ENCODE measurements at places on chromosomes 1 and 21. TPM values are rescaled to one million over a fixed set of nuclear protein-coding genes. Genes with fewer than 3 reads are reported as not detected.

Gene ELF3
- 0.16 TPM for total RNA-seq

Gene NLRP3
- total RNA-seq, result 0.33 TPM

Gene FAM43B
- not detected for total RNA-seq

GRCh38 chr1:205766038-205766437, 9.2 kb downstream of the RAB29 start:
- H3K27ac ChIP-seq, result no peak overlapping the region
- no peak overlapping the region for H3K4me3 ChIP-seq
- H3K36me3 ChIP-seq, result peaks cover 37% of the 10 kb centered on the region
- no peaks in the 10 kb centered on the region for H3K27me3 ChIP-seq
- DNase-seq, result no peak

- no peak for DNase-seq
- no peaks in the 10 kb centered on the region for H3K4me1 ChIP-seq
- peaks cover 6% of the 10 kb centered on the region for H3K27me3 ChIP-seq
- H3K4me3 ChIP-seq, result no peak overlapping the region
Measured at GRCh38 chr1:23238565-23238964, 21.3 kb upstream of the HTR1D start.

DNA sequence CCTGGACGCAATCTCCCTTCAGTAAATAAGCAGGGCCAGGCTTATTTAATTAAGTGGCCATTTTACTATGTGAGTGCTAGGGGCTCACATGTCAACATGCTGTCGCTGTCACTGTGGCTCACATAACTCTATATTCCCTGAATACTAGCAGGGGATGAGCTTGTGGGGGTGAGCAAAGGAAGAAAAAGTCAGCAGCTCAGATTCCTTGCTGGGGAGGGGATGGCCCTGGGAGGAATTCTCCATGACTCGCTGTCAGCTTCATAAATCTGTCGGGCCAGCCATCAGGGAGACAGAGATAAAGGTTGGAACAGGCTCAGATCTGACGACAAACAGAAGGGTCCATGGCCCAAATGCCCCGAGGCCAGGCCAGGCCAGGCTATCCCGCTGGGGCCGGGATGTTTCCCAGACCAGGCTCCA, 26.0 kb upstream of the PLEKHG5 start:
- no peaks in the 10 kb centered on the region for H3K36me3 ChIP-seq
- no peak overlapping the region for H3K27ac ChIP-seq
- DNase-seq, result no peak

DNA sequence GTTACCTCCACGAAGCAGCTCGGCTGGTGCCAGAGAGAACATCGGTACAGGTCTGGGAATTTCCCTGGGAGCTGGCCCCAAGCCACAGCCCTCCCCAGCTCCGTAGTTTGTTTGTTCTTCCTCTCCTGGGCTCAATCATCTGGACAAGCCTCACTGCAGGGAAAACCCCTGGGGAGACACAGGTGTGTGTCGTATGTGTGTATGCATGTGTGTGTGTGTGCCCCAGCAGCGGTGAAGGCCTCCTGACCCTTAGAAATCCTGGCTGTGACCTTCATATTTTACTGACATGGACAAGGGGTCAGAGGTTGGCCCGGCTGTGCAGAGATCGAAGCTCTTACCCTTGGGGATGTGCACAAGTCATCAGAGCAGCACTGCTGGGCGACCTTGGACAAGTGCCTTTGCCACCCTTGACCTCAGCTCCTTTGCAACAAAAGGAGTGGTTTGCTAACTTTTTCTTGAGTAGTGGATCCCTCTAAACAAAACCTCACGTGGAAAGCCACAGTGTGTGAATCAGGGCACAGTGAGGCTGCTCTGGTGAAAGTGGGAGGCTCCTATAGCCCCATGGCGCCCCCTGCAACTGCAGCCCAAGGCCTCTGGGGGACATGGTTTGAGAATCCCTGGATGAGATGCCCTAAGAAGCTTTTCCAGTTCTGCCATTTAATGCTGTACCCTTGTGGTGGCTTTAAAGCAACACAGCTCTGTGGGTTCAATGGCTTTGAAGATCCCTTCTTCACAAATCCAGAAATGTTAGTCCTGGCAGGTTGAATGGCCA, 12.3 kb upstream of the IL22RA1 start:
- no peak overlapping the region for H3K27ac ChIP-seq
- H3K36me3 ChIP-seq, result no peaks in the 10 kb centered on the region
- no peak overlapping the region for H3K4me3 ChIP-seq
- H3K27me3 ChIP-seq, result peaks cover 19% of the 10 kb centered on the region
- H3K4me1 ChIP-seq, result peaks cover 14% of the 10 kb centered on the region

- DNase-seq, result no peak
- peaks cover 73% of the 10 kb centered on the region for H3K27me3 ChIP-seq
- no peaks in the 10 kb centered on the region for H3K36me3 ChIP-seq
- no peak overlapping the region for H3K27ac ChIP-seq
- no peaks in the 10 kb centered on the region for H3K4me1 ChIP-seq
Measured at GRCh38 chr1:159187647-159188374, 16.4 kb downstream of the CADM3 start.

GRCh38 chr1:220249522-220249921, 22.7 kb downstream of the RAB3GAP2 start:
- no peak overlapping the region for H3K27ac ChIP-seq
- no peak overlapping the region for H3K4me3 ChIP-seq
- no peaks in the 10 kb centered on the region for H3K27me3 ChIP-seq

Gene DNAJC6
- 6.2 TPM for total RNA-seq

Gene CAMK1G
- not detected for total RNA-seq

- H3K27ac ChIP-seq, result no peak overlapping the region
- no peaks in the 10 kb centered on the region for H3K4me1 ChIP-seq
- H3K36me3 ChIP-seq, result no peaks in the 10 kb centered on the region
Measured at GRCh38 chr1:178060789-178061556, 32.9 kb upstream of the RASAL2 start.

GRCh38 chr1:201186192-201186591, 4.4 kb upstream of the IGFN1 start:
- no peak overlapping the region for H3K4me3 ChIP-seq
- no peaks in the 10 kb centered on the region for H3K36me3 ChIP-seq
- no peak overlapping the region for H3K27ac ChIP-seq
- H3K27me3 ChIP-seq, result peaks cover 33% of the 10 kb centered on the region

GRCh38 chr1:156063997-156064285, 3.0 kb downstream of the RAB25 start:
- no peak overlapping the region for H3K4me3 ChIP-seq
- H3K4me1 ChIP-seq, result peaks cover 18% of the 10 kb centered on the region
- no peak overlapping the region for H3K27ac ChIP-seq
- no peak for DNase-seq
- H3K27me3 ChIP-seq, result no peaks in the 10 kb centered on the region

- DNase-seq, result no peak
- no peaks in the 10 kb centered on the region for H3K36me3 ChIP-seq
- H3K4me1 ChIP-seq, result no peaks in the 10 kb centered on the region
- peaks cover 31% of the 10 kb centered on the region for H3K27me3 ChIP-seq
- no peak overlapping the region for H3K27ac ChIP-seq
Measured at GRCh38 chr1:15168479-15168878, 14.9 kb downstream of the TMEM51 start.

- peak; percentile 76 for DNase-seq
- H3K27me3 ChIP-seq, result peaks cover 5% of the 10 kb centered on the region
- H3K27ac ChIP-seq, result no peak overlapping the region
- peaks cover 8% of the 10 kb centered on the region for H3K36me3 ChIP-seq
Measured at GRCh38 chr1:110783292-110783918, 89.5 kb upstream of the CD53 start.

DNA sequence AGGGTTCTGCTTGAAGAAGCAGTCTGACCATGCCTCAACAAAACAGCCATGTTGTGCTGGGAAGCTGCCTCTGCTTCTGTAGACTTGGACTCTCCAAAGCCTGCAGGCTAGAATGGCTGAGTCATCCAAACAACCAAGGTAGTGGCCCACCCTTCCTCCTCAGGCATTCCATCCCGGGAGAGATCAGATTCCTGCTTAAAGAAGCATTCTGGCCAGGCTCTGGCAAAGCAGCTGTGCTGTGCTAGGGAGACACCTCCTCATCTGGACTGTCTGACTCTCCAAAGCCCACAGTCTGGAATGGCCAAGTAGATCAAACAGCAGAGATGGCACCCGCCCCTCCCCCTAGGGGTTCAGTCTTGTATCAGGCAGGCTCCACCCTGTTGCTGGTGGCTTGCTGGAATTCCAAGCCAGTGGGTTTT, 38.3 kb upstream of the F3 start:
- H3K4me3 ChIP-seq, result no peak overlapping the region
- no peak overlapping the region for H3K27ac ChIP-seq
- peaks cover 1% of the 10 kb centered on the region for H3K36me3 ChIP-seq
- peaks cover 10% of the 10 kb centered on the region for H3K27me3 ChIP-seq

DNA sequence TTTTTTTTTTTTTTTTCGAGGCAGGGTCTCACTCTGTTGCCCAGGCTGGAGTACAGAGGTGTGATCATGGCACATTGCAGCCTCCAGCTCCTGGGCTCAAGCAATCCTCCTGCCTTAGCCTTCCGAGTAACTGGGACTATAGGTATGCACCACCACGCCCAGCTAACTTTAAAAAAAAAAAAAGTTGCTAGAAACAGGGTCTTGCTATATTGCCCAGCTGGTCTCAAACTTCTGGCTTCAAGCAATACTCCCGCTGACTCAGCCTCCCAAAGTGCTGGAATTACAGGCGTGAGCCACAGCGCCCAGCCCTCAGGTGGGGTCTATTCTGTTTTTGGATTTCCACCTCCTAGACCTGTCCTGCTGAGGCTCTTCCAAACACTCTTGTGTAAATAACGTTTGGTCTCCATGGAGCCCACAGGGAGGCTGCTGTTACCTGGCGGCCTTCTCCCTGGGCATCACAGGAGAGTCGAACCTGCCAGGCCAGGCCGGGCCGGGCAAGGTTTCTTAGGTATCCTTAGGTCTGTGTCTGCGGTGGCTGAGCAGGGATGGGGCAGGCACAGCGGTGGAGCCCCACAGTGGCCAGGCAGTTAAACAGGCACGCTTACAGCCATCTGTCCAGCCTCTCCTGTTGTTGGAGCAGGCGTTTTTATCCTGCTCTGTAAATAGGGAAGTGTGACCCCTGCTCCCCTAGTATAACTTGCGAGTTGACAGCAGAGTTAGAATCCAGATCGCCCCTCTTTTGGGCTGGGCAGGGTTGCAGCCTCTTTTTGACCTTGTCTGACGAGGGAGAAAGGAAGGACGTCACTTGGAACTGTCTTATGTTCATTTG, 18.8 kb downstream of the PLEKHM2 start:
- DNase-seq, result no peak
- H3K27ac ChIP-seq, result no peak overlapping the region
- H3K27me3 ChIP-seq, result no peaks in the 10 kb centered on the region
- peaks cover 5% of the 10 kb centered on the region for H3K4me1 ChIP-seq
- H3K4me3 ChIP-seq, result no peak overlapping the region

Gene CD101
- not detected for total RNA-seq

Gene TTC34
- total RNA-seq, result 1.1 TPM

Gene LYPD8
- not detected for total RNA-seq

Gene RGS16
- total RNA-seq, result 1.8 TPM

- H3K27me3 ChIP-seq, result peaks cover 33% of the 10 kb centered on the region
- peaks cover 25% of the 10 kb centered on the region for H3K4me1 ChIP-seq
- no peak for DNase-seq
- no peak overlapping the region for H3K4me3 ChIP-seq
Measured at GRCh38 chr1:180909005-180909414, 3.7 kb upstream of the KIAA1614 start.

Gene ADARB1
- 38.3 TPM for total RNA-seq

Gene NBPF12
- 15.6 TPM for total RNA-seq

GRCh38 chr1:99702221-99702620, 56.3 kb downstream of the PALMD start:
- H3K4me3 ChIP-seq, result no peak overlapping the region
- H3K27ac ChIP-seq, result no peak overlapping the region
- peaks cover 36% of the 10 kb centered on the region for H3K27me3 ChIP-seq

DNA sequence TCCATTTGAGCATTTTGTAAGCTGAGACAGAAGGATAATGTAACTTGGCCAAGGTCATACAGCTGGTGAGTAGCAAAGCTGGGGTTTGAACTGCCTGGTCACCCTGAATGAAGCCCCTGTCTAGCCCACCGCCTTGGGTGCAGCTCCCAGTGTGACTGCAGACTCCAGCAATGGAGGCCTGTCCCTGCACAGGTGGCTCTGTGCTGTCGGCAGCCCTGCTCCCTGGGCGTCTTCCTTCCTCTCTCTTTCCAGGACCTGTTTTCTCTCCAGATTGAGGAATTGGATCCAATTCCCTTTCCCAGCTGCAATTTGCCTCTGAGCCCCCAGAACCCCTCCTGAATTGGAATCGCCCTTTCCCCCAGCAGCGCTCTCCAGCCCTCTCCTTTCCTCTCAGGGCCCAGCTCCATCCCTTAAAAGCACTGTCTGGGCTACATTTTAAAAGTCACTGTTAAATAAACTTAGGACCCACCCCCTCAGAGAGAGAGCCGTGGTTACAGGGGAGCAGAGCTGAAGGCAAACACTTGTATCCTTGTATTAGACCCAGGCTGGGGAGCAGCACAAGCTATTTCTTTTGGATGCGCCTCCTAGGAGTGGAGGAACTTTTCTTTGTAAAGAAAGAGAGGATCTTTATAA, 161.4 kb upstream of the LMO4 start:
- no peaks in the 10 kb centered on the region for H3K36me3 ChIP-seq
- no peaks in the 10 kb centered on the region for H3K4me1 ChIP-seq
- no peak for DNase-seq
- H3K27me3 ChIP-seq, result peaks cover 33% of the 10 kb centered on the region

DNA sequence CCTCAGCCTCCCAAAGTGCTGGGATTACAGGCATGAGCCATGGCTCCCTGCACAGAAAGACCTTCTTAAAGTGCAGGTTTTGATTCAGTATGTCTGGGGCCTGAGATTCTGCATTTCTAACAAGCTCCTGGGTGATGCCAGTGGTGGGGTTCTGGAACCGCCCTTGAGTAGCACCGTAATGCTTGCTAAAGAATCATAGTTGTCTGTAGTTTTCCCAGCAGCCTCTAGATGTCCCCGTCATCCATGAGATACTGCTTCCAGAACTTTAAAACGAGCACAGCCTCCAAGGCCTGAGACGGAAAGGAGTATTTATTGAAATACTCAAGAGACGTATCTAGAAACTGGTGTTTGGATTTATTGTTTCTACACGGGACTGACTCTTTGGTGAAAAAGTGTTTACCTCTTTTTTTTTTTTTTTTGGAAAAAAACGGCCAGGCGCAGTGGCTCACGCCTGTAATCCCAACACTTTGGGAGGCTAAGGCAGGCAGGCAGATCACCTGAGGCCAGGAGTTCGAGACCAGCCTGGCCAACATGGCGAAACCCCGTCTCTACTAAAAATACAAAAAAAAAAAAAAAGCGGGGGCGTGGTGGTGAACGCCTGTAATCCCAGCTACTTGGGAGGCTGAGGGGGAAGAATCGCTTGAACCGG, 2.6 kb upstream of the TOR3A start:
- H3K4me1 ChIP-seq, result peaks cover 26% of the 10 kb centered on the region
- peak; percentile 69 for DNase-seq
- H3K27me3 ChIP-seq, result no peaks in the 10 kb centered on the region
- peaks cover 2% of the 10 kb centered on the region for H3K36me3 ChIP-seq
- H3K27ac ChIP-seq, result no peak overlapping the region

DNA sequence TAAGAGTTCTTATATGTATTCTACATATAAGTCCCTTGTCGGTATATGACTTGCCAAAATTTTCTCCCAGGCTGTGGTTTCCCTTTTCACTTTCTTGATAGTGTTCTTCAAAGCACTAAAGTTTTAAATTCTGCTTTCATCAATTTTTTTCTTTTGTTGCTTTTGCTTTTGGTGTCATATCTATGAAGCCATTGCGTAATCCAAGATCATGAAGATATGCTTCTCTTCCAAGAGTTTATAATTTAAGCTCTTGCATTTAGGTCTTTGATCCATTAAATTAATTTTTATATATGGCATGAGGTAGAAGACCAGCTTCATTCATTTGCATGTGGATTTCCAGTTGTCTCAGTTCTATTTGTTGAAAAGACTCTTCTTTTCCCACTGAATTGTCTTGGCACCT, 22.2 kb downstream of the DESI2 start:
- no peak for DNase-seq
- peaks cover 1% of the 10 kb centered on the region for H3K4me1 ChIP-seq
- no peaks in the 10 kb centered on the region for H3K27me3 ChIP-seq

Gene TGFB2
- total RNA-seq, result not detected

Data from activated CD8-positive, alpha-beta memory T cell treated with anti-CD3 and anti-CD28 coated beads, Interleukin-2, amount 10 ng/mL, durations not matched to agents 7 days and 5 days (primary cell).